ENCODE measurements at places on chromosomes 1 and 21. TPM values are rescaled to one million over a fixed set of nuclear protein-coding genes. Genes with fewer than 3 reads are reported as not detected.

CASQ2 gene
- total RNA-seq: 1.0 TPM

CYP4A11 gene
- not detected for total RNA-seq

DNAJC8 gene
- total RNA-seq: 146 TPM

- H3K27me3 ChIP-seq: no peaks in the 10 kb centered on the region
- H3K4me3 ChIP-seq: no peak overlapping the region
- no peak overlapping the region for H3K27ac ChIP-seq
- H3K4me1 ChIP-seq: peaks cover 5% of the 10 kb centered on the region
- no peak for DNase-seq
Measured at GRCh38 chr1:40049725-40050124, 9.2 kb downstream of the CAP1 start.

NR1I3 gene
- not detected for total RNA-seq

OLIG2 gene
- 0.05 TPM for total RNA-seq

DNA sequence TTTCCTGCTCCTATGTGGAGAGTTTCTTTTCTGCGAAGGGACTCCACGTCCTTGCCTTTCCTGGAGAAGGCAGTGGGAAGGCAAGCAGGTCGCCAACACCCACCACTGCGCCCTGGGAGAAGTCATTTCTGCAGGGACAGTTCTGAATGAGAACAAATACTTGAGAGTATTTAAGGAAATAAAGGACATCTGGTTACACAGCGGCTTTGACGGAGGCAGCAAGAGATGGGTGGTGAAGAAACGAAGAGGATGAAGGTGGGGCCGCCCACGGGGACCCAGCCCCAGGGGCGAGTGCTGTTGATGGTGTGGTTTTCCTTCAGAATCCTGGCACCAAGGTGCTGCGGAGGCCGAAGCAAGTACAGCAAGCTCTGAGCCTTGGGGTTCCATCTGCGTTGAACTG is 75.5 kb downstream of the PSMG1 start:
- H3K4me1 ChIP-seq: no peaks in the 10 kb centered on the region
- no peak overlapping the region for H3K4me3 ChIP-seq
- H3K36me3 ChIP-seq: no peaks in the 10 kb centered on the region
- no peak for DNase-seq

GRCh38 chr1:45213892-45214291 is 7.5 kb upstream of the ZSWIM5 start:
- DNase-seq: no peak
- no peaks in the 10 kb centered on the region for H3K36me3 ChIP-seq
- peaks cover 6% of the 10 kb centered on the region for H3K27me3 ChIP-seq
- H3K4me1 ChIP-seq: no peaks in the 10 kb centered on the region
- no peak overlapping the region for H3K27ac ChIP-seq

- peaks cover 23% of the 10 kb centered on the region for H3K4me1 ChIP-seq
- DNase-seq: peak; percentile 53
- no peaks in the 10 kb centered on the region for H3K36me3 ChIP-seq
- peaks cover 46% of the 10 kb centered on the region for H3K27me3 ChIP-seq
- H3K4me3 ChIP-seq: no peak overlapping the region
Measured at GRCh38 chr1:223133824-223134435, 9.1 kb downstream of the TLR5 start.

DNA sequence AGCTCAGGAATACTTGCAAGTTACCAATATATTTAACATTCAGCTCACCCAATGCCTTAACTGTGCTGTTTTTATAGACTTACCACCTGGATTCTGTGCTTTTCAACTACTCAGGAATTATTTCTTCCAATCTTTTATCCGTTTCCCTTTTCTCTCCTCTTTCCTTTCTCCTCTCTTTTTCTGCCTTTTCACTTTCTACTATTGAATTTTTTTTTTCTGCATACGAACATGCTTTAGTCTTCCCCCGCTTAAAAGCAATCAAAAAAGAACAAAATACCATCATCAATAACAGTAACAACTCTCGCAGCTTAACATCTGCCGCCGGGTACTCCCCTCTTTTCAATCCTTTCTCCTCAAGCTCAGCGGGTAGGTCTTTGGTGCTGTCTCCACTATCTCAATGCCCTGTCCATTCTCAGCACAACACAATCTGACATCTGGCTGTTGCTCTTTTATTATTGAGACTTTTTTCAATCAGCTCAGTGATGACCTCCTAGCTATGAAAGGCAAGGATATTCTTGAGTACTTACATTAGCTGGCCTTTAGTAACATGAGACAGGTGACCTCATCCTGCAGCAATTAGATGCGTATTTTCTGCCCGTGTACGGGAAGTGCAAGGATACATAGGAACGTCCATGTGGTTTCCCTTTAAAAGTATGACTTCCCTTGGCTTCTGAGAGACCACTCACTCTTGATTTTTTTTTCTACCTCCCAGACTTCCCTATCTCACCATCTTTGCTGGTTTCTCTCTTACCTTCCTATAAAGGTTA is 40.2 kb upstream of the SIPA1L2 start:
- no peaks in the 10 kb centered on the region for H3K27me3 ChIP-seq
- no peak overlapping the region for H3K4me3 ChIP-seq
- no peaks in the 10 kb centered on the region for H3K4me1 ChIP-seq
- H3K27ac ChIP-seq: no peak overlapping the region
- no peaks in the 10 kb centered on the region for H3K36me3 ChIP-seq

- H3K36me3 ChIP-seq: no peaks in the 10 kb centered on the region
- H3K27ac ChIP-seq: no peak overlapping the region
Measured at GRCh38 chr1:240000634-240001033, 91.0 kb upstream of the FMN2 start.

- peak overlapping the region; percentile 52 for H3K27ac ChIP-seq
- peaks cover 86% of the 10 kb centered on the region for H3K4me1 ChIP-seq
- no peaks in the 10 kb centered on the region for H3K27me3 ChIP-seq
- DNase-seq: no peak
- peaks cover 40% of the 10 kb centered on the region for H3K36me3 ChIP-seq
Measured at GRCh38 chr1:230142608-230143210, 75.7 kb downstream of the GALNT2 start.

GCSAML gene
- 0.42 TPM for total RNA-seq

Measured in thymus (tissue), 14 donors.